ENCODE measurements at places on chromosomes 7 and 10.

- no peak for DNase-seq
These were observed 880.9 kb downstream of the ANKRD7 start for GRCh38 chr7:119105381-119105780.

- no peak for DNase-seq
These were observed 266.9 kb downstream of the RPS24 start for GRCh38 chr10:78300526-78300925.

GRCh38 chr7:132647311-132647710 lies 71.0 kb upstream of the PLXNA4 start:
- DNase-seq, result no peak

DNA sequence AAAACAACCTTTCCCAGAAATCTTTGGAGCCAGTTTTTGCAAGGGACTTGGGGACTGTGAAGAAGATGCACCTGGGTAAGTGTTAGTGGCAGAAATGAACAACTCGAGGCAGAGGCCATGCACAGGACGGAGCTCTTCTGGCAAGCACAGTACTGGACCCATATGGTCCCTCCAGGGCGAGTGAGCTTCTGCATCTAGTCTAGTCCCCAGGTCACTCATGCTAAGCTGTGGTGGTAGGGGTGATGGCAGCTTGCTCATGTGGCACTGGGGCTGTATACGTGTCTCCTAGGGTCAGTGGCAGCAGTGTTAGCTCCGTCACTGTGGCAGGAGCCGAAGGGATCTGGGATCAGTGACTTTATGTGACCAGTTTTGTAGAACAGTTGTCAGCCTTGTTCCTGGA lies 9.3 kb upstream of the LRRC61 start:
- DNase-seq, result no peak

DNA sequence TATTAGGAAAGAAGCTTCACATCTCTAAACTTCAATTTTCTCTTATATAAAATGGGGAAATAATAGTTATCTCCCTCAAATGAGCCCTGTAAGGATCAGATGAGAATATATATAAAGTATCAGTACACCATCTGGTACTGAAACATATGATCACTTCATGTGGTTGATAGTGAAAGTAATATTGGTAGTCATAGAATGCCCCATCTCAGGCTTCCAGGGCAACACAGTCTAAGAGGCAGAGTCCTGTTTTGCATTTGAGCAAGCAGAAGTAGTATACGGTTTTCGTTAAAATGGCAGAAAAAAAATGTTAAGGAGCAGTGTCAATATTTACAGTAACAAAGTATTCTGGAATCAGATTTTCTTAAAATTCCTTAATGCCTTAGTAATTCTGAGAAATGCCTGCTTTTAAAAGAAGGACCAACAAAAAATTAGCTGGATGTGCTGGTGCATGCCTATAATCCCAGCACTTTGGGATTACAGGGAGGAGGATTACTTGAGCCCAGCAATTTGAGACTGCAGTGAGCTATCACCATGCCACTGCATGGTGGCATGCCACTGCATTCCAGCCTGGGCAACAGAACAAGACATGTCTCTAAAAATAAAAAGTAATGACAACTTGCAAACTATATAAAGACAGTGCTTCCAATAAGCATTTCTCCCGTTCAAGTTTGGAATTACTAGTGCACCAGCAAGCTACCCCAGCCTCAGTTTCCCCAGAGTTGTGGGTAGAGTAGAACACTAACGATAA lies 19.8 kb downstream of the KBTBD2 start:
- no peak for DNase-seq

DNA sequence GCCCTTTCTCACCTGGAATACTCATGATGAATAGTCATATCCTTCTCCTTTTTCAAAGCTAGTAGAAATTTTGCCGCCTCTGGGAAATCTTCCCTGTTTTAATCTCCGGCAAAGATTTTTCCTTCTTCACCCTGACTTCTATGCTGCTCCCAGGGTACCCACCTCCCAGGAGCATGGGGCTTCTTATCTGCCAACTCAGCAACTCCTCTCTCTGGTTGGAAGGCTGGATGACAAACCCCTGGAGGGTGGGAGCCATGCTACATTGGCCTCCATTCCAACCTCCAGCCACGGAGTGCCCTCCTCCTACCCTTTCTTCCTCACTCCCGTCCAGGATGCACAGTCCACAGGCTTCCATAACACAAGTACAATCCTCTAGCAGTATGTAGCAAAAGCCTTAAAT lies 19.9 kb downstream of the NEUROG3 start:
- no peak for DNase-seq

- no peak for DNase-seq
These were observed 30.5 kb upstream of the AUTS2 start for GRCh38 chr7:69567800-69568199.

DNA sequence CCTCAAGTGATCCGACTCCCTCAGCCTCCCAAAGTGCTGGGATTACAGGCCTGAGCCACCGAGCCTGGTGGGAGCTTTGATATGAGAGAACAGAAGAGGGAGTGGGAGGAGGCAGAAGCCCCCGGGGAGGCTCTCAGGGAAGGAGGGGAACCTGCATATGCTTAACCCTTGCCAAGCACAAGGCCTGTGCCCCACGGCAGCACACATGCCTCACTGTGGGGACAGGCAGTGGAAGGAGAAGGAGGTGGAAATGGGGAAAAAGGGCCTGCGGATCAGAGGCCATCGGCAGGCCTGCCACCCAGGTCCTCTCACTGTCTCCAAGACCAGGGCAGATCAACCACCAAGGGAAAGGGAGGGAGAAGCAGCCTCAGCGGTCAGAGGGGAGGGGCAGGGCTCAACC lies 7.2 kb upstream of the GRID1 start:
- DNase-seq, result no peak

DNA sequence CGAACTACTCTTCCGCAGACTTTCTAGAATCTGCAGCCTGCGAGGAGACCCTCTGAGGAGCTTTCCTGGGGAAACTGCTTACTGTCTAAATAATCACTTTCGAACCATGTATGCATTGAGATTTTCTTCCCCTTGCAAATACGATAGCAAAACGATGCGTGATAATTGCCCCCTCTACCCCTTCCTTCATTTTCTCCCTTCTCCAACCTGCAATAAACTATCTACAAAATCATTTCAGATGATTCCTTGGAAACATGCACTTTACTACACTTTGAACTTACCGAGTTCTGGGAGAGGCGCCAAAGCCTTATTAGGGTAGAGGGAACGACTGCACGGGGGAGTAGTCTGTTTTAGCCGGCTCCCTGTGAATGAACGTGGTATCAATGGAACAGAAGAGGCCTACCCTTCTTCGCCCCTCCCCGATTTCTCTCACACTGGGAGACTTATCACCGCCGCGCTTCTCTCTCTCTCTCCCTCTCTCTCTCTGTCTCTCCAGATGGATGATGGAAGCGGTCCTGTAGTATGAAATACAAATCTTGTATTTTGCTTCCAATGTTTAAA lies at the start of gene FGFBP3:
TSS of gene FGFBP3 (minus strand) at position 370 of the 561 bp plus-strand sequence. CDS start 517 bp downstream, outside the sequence.
- no peak for DNase-seq

Measured in activated T-cell treated with anti-CD3 and anti-CD28 coated beads for 4 hours (primary cell).